CD4-positive, alpha-beta T cell treated with Interleukin-17A for 1 hour (primary cell): ENCODE measurements at places on chromosomes 7 and 10.

- DNase-seq, result no peak
These were observed 308.1 kb downstream of the WDR37 start for GRCh38 chr10:1364151-1364910.

GRCh38 chr10:71339796-71340589 lies 20.9 kb downstream of the SLC29A3 start:
- no peak for DNase-seq

DNA sequence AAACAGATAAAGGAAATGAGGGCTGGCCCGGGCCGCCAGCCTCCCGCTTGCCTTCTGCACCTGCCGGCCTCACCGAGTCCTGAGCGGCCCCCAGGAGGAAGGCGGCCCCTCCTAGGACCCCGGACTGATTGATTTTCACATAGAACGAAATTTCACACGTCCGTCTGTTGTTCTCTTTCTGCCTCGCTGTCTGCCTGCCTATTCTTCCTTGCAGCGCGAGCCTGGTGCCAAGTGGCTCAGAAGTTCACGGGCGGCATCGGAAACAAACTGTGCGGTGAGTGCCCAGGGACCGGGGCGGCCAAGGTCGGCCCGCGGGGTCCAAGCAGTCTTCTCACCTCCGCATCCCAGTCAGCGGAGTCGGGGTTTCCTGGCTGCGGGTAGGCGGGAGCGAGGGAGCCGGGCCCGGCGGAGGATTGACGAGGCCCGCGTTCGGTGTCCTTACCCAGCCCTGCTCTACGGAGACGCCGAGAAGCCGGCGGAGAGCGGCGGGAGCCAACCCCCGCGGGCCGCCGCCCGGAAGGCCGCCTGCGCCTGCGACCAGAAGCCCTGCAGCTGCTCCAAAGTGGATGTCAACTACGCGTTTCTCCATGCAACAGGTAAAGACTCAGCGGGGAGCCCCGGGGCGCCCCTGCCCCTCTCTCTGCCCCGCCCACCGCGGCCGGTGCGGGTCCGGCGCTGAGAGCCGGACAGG lies 967 bp downstream of the GAD2 start:
- no peak for DNase-seq

DNA sequence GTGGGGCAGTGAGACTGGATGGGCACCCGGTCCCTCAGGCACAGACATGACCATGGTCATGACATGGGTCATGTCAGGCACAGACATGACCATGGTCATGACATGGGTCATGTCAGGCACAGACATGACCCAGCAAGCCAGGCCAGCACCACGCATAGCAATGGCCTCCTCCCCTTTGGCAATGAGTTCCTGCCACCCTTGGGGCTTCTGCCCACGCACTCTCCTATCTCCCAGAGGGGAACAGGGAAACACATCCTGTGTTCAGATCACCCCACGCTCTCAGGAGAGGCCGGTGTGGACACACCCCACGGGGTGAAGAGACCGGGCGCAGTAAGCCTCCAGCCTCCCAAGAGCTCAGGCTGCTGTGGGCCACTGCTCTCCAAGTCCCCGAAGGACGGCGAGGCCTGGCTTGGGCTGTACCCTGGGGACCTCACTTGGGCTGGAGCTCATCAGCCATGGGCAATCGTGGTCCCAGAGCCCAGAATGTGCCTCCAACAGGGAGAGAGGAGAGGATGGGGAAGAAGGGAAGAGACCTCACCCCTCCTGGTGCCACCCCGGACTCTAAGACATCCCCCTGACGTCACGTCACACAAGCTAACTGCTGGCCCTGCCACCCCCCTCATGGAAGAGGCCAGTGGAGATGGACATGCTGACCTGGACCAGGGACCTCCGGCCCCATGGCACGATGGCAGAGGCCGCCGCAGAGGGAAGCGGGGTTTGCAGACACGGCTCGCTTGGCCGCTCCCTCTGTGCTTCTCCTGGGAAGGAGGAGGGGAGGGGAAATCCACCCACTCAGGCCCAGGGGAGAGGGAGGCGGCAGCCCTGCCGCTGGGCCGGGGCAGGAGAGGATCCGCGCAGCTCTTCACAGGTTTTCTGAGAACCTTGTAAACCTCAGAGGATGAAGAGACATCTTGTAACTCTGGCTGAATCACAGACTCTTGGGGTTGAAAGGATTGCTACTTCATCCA lies 269.6 kb downstream of the ELFN1 start:
- no peak for DNase-seq

- no peak for DNase-seq
These were observed 122.5 kb downstream of the KIAA1217 start for GRCh38 chr10:24331457-24331856.

- no peak for DNase-seq
These were observed 86.0 kb upstream of the NOBOX start for GRCh38 chr7:144489504-144489903.

- DNase-seq, result peak; percentile 4
These were observed 340.2 kb upstream of the CELF2 start for GRCh38 chr10:10677479-10677878.

GRCh38 chr10:17453373-17454091 lies 863 bp downstream of the ST8SIA6 start:
- peak; percentile 33 for DNase-seq

DNA sequence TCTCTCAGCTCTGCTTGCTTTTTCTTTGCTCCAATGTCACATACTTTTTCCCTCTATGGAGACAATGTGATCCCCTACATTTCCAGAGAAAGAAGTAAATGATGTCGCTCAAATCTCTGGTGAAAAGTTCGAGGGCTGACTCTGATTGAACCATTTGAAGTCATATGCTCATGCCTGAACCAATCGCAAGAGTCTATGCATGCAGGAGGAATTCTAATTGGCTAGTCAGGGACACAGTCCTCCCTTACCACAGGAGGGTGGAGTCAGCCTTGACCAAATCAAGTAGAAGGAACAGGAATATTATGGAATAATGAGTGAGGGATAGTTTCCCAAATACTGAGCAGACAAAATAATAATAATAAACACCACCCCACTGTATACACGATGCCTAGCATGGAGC lies 96.8 kb downstream of the PRLHR start:
- DNase-seq, result no peak

DNA sequence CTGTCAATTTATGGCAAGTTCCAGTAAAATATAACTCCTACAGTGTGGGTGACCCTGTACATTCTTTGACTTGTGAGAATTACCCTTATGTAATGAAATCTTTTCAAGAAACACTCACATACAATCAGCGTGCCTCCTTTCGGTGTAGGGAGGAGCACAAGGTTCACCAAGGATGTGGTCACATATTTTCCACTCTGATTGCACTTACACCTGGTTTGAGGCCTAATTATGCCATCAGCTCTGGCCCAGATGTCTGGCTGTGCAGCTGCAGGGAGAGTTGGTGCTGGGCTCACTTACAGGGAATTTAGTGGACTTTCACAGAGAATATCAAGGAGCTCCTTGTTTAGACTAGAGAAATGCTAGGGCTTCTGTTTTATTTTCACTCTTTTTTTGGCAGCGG lies 146.0 kb upstream of the STEAP4 start:
- DNase-seq, result no peak

GRCh38 chr7:155804897-155805825 lies 7.1 kb downstream of the SHH start:
- peak; percentile 22 for DNase-seq

GRCh38 chr7:123738808-123739207 lies 10.0 kb downstream of the WASL start:
- no peak for DNase-seq

GRCh38 chr7:35722054-35722849 lies 27.3 kb upstream of the HERPUD2 start:
- no peak for DNase-seq

DNA sequence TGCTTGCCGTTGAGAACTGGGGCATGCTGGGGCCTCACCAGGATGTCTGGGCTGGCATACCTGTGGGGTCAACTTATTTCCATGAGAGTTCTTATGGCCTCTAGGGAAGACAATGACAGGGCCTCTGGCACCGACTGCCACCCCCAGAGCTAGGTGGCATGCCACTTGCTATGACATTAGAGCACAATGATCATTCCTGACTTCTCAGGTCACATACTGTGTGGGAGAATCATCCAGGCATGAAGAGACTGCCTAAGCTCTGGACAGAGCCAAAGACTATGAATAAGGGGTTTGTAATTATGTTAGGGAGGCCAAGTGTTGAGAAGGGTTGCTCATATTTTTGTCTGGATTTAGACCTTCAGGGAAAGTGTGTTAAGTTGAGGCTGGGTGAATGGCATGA lies 97.5 kb downstream of the PTPN20 start:
- DNase-seq, result no peak

- DNase-seq, result no peak
These were observed 42.7 kb downstream of the FAM107B start for GRCh38 chr10:14731875-14732512.

GRCh38 chr10:99372546-99373271 lies 43.6 kb downstream of the CNNM1 start:
- DNase-seq, result no peak

GRCh38 chr7:22671177-22671879 lies 55.7 kb upstream of the IL6 start:
- no peak for DNase-seq

DNA sequence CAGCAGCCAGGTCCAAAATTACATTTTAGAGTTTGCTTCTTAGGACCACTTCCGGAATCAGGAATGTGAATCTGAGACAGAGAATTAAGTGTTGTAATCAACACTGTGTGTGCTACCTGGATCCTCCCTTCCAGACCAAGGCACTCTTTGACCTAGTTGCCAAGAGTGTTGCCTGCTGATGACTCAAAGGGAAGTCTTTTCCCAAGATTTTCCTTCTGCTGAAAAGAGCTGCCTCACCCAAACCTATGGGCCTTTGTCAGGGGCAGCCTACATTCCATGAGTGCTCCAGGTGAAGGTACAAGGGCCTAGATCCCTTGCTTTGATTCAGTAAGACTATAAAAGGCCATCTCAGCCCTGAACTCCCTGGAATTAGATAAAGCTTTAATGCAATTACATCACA lies 712.5 kb upstream of the ANKRD30A start:
- DNase-seq, result no peak

- DNase-seq, result no peak
These were observed 93.5 kb downstream of the MBL2 start for GRCh38 chr10:52679117-52679516.

DNA sequence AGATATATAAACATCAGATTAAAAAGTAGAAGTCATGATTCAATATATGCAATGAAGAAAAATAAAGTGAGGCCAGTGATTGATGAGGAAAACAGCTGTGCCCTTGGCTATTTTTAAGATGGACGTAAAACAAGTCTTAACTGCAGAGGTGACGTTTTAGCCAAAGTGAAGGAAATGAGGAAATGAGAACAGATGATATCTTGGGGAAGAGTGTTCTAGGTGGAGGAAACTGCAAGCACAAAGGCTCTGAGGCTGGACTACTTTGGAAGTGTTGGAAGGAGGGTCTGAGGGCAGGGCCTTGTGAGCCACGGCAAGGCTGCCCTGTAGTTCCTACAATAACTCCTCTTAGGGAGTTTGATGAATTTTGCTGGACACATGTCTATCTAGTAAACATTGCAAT lies 140.5 kb upstream of the AKR1E2 start:
- DNase-seq, result no peak

DNA sequence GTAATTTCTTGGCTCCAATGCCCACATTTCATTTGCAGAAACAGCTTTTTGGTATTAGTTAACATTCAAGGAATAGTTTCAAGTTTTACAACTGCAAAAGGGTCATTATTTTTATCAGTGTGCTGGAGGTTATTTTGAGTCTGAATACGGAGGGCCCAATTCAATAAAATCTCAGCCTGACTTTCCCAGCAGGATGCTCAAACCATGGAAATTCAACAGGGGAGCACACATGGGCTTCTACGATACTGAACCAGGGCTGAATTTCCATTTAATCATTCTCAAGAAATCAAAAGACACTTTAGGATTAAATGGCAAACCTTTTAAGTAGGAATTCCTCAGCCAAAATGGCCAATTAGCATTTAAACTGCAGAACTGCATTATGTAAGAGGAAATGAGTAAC lies 700.9 kb upstream of the ANKRD30A start:
- no peak for DNase-seq

DNA sequence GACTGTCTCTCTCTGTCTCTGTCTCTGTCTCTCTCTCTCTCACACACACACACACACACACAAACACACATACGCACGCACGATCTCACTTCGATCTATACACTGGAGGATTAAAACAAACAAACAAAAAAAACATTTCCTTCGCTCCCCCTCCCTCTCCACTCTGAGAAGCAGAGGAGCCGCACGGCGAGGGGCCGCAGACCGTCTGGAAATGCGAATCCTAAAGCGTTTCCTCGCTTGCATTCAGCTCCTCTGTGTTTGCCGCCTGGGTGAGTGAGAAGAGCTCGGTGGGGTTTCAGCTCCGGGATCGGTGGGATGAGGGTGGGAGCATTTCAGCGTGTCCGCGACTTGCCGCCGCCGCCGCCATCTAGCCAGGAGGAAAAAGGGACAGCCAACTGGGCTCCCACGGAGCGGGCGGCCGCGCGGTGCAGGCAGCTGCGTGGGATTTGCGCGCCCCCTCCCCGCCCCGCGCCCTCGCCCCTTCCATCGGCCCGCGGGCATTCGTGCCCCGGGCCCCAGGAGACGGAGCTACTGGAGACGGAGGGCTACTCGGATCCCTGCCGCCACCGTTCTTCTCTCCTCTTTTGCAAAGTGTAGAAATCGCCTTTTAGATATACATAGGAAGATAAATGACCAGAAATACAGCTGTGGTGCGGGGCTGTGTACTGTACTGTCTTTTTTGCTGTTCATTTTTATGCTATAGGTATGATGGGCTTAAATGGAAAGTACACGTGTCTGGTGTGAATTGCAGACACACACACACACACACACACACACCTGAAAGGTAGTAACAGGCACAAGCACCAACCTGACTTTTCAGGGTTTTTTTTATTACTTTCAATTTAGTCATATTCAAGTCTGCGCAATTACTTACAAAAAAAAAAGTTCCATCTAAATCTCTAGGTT lies 581 bp downstream of the PTPRZ1 start:
- no peak for DNase-seq

DNA sequence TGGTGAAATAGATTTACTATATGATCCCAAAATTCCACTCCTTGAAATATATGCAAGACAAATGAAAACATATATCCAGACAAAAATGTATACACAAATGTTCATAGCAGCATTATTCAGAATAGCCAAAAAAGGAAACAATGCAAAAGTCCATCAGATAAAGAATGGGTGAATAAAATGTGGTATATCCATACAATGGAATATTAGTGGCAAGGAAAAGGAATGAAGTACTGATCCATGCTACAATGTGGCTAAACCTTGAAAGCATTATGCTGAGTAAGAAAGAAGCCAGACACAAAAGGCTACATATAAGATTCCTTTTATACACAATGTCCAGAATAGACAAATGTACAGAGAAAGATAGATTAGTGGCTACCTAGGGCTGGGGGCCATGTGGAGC lies 225.5 kb downstream of the PLXNA4 start:
- DNase-seq, result no peak

GRCh38 chr7:29593459-29593858 lies 29.8 kb downstream of the PRR15 start:
- no peak for DNase-seq

- DNase-seq, result no peak
These were observed 53.9 kb downstream of the MINDY4 start for GRCh38 chr7:30824821-30825720.

GRCh38 chr7:43871064-43871463 lies 1.7 kb upstream of the MRPS24 start:
- DNase-seq, result no peak

GRCh38 chr10:61364619-61365018 lies 88.6 kb downstream of the TMEM26 start:
- no peak for DNase-seq

- DNase-seq, result no peak
These were observed 27.8 kb downstream of the NHLRC2 start for GRCh38 chr10:113882240-113882639.
